AG09309 (cell line): ENCODE measurements at places on chromosomes 2 and 18.

- DNase-seq: peak; percentile 21
Observed at GRCh38 chr2:131413148-131413747, 49.3 kb upstream of the RAB6D start.

DNA sequence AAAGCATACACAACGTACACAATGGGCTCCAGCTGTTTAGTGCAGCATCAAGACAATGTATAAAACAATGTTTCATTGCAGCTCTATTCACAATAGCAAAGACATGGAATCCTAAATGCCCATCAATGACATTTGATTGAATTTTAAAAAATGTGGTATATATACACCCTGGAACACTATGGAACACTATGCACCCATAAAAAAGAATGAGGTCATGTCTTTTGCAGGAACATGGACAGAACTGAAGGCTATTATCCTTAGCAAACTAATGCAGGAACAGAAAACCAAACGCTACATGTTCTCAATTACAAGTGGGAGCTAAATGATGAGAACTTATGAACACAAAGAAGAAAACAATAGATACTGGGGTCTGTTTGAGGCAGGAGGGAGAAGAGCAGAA, 315.5 kb downstream of the AGPS start:
- DNase-seq: no peak

DNA sequence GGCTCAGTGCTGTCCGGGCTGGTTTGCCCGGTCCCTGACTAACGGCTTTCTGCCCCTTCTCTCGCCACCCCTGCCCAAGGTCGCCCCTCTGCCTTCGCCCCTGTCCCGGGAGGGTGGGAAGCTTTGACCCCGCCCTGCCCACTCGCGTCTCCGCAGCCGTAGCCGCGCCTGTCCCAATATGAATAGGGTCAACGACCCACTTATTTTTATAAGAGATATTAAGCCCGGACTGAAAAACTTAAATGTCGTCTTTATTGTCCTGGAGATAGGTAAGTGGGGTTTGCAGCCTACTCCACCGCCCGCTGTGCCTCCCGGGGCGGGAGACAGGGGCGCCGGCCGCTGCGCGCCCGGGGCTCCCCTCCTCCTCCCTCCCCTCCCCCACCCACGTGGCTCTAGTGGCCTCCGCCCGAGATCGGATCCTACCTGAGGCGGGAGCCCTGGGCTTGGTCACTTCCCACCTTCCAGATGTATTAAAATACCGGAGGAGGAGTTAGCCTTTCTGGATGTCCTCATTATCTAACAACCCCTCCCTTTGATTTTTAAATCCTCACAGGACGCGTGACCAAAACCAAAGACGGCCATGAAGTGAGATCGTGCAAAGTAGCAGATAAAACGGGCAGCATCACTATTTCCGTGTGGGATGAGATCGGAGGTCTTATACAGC, 633 bp downstream of the NABP1 start:
- no peak for DNase-seq

- DNase-seq: no peak
Observed at GRCh38 chr2:144152817-144153271, 367.1 kb downstream of the ZEB2 start.

GRCh38 chr2:46347648-46348280, 50.6 kb downstream of the EPAS1 start:
- no peak for DNase-seq

- DNase-seq: no peak
Observed at GRCh38 chr2:20479835-20480234, 33.0 kb downstream of the RHOB start.

- DNase-seq: no peak
Observed at GRCh38 chr2:229679393-229680125, 34.8 kb downstream of the DNER start.

DNA sequence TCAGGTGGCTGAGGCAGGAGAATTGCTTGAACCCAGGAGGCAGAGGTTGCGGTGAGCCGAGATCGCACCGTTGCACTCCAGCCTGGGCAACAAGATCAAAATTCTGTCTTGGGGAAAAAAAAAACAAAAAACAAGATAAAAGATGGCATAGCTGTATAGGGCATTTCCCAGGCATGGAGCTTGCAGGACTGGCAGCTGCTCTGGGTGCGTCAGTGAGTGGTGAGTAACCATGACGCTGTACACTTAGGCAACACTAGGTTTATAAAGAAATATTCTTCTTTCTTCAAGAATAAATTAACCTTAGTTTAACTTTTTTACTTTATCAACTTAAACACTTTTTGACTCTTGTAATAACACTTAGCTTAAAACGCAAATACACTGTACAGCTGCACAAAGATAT, 15.4 kb downstream of the TGOLN2 start:
- DNase-seq: peak; percentile 71

GRCh38 chr2:12083713-12084419, 337.4 kb downstream of the LPIN1 start:
- DNase-seq: no peak

GRCh38 chr18:41324934-41325333, 630.1 kb upstream of the PIK3C3 start:
- DNase-seq: no peak
